Left ventricle myocardium inferior (tissue), 1 donor: ENCODE measurements at places on chromosomes 3 and 15. TPM values are rescaled to one million over a fixed set of nuclear protein-coding genes. Genes with fewer than 3 reads are reported as not detected.

RETNLB gene
- total RNA-seq, result not detected

GRCh38 chr3:111335512-111336303 is 206.3 kb upstream of the CD96 start:
- DNase-seq, result no peak

STIMATE gene
- 6.3 TPM for total RNA-seq

- DNase-seq, result no peak
Measured at GRCh38 chr15:37932549-37932948, 1.9 kb upstream of the TMCO5A start.
